ENCODE measurements at places on chromosomes 1 and 21. TPM values are rescaled to one million over a fixed set of nuclear protein-coding genes. Genes with fewer than 3 reads are reported as not detected.

Gene LCE3D
- not detected for total RNA-seq

Gene ICOSLG
- total RNA-seq = 2.1 TPM

Gene VWA5B1
- not detected for total RNA-seq

Gene TRAF3IP3
- total RNA-seq = not detected

Gene DLGAP3
- total RNA-seq = not detected

Gene NDC1
- total RNA-seq = 29.7 TPM

Gene SH3BGRL3
- total RNA-seq = 35.7 TPM

Gene MROH7
- total RNA-seq = not detected

Gene ANKRD45
- total RNA-seq = 0.20 TPM

Gene F13B
- total RNA-seq = not detected

Gene GSTM1
- not detected for total RNA-seq

Gene KLF17
- not detected for total RNA-seq

Gene INSRR
- not detected for total RNA-seq

Gene FMO2
- under 0.01 TPM for total RNA-seq

Gene TGFB2
- 7.7 TPM for total RNA-seq

Gene CRYBG2
- total RNA-seq = not detected

All from pulmonary artery endothelial cell (primary cell).